Inflammatory macrophage treated with lipopolysaccharide for 1 hour (primary cell): ENCODE measurements at places on chromosomes 2 and 18.

DNA sequence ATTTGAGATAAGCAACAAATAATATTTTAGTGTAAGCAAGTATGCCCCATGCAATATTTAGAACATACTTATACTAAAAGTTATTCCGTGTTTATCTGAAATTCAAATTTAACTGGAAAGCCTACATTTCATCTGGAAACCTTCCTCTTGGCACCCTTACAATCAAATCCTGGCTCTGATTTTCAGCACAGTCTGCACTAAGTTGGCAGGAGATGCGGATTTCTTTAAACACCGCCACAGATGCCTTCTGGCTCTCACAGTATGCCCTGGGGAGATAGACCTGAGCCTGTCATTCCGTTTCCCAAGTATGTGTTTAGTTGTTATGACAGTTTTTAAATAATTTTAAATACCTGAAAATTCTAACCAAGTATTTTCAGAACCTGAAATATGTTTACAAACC, 7.3 kb upstream of the MLPH start:
- no peak for DNase-seq

DNA sequence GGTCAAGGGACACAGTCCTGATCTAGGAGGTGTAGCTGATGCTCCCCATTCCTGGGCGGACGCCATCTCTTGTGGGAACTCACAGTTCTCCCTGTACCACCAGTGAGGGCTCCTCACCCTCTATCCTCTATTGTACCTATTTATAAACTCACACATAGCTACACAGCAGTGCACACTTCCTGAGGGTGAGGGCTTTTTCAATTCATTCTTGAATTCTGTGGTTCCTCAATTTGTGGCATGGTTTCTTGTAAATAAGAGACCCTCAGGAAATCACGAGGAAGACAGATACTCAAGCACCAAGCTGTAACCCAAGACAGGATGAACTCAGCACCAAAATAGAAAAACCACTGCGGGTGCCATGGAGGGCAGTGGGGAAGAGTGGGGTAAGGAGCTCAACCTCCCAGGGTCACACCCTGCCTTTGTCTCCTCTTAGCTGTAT, 245.9 kb upstream of the PXDN start:
- DNase-seq, result no peak

- no peak for DNase-seq
Observed at GRCh38 chr2:235769046-235769445, 275.2 kb downstream of the AGAP1 start.

DNA sequence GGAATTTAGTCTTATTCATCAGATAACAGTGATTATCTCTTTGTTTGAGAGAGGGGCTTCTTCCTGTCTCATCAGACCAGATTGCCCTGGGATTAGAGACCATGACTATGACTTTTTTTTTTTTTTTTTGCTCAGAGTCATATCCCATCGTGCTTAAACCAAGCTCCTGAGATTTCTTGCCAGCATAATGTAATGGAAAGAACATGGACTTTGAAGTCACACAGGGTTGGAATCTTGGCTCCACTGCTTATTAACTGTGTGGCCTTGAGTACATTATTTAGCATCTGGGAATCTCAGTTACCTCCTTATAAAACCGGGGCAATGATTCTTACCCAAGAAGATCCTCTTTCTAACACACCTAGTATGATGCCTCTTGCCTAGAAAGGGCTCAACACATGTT, 268.3 kb downstream of the DYSF start:
- DNase-seq, result no peak

DNA sequence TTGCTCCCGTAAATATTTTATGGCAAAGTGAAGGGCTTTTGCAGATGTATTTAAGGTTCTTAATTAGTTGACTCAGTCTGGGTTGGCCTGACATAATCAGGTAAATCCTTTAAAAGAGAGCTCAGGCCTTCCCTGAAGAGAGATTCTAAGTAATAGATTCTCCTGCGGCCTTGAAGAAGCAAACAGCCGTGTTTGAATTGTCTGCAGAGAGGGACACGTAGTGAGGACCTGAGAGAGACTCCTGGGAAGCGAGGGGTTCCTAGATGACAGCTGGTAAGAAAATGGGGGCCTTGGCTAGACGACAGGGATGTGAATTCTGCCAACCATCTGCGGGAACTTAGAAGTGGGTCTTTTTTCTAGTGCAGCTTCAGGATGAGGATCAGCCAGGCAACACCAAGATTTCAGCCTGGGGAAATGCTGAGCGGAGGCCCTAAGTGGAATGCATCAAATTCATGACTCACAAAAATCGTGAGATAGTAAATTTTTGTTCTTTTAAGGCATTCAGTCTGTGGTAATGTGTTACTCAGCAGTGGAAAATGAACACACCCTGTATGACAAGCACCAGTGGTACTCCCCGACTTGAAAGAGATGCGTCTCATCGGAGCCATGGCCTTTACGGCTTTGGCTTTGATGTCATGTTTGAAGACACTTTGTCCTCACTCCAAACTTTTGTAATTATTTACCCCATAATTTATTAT, 62.1 kb upstream of the SMIM21 start:
- DNase-seq, result no peak
